Sciatic nerve (tissue), 2 donors: ENCODE measurements at places on chromosomes 6 and 20. TPM values are rescaled to one million over a fixed set of nuclear protein-coding genes. Genes with fewer than 3 reads are reported as not detected.

DNA sequence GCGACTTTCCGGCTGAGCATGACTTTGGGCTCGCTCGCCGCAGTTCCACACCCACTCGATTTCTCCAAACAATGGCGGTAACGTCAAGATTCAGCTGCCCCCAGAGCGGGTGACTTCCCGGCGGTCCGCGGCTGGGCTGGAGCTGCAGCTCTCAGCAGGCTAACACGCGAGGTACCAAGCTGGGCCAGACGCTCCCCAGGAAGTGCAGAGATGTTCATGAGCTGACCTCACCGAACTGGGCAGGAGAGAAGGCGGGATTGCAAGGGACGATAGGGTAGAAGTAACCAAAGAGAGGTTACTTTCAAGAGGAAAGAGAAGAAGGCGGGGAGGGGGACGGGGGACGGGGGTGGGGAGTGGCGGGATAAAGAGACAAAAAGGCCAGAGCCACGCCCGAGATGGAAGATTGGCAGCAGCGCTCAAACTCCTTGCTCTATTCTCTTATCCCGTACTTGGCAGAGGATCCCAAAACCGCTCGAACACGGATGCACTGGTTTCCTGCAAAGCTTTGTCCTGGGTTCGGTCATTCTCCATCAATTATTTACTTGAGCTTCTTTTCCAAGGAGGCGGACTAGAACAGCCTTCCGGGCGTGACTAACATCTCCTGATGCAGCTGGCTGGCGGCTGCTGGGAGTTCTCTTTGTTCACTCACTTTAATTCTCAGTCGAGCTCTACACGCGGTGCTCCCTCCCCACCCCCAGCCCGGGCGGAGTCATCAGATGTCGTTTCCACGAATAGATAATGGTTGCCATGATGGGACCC, at the start of gene MTCL3:
Gene MTCL3, minus strand, starts transcription at position 626 of the 759 bp plus-strand sequence.
- no peak for DNase-seq

- DNase-seq: peak; percentile 38
These were observed 219.0 kb upstream of the CST7 start for GRCh38 chr20:24729896-24730605.

Gene TINAG
- total RNA-seq: 0.31 TPM

DNA sequence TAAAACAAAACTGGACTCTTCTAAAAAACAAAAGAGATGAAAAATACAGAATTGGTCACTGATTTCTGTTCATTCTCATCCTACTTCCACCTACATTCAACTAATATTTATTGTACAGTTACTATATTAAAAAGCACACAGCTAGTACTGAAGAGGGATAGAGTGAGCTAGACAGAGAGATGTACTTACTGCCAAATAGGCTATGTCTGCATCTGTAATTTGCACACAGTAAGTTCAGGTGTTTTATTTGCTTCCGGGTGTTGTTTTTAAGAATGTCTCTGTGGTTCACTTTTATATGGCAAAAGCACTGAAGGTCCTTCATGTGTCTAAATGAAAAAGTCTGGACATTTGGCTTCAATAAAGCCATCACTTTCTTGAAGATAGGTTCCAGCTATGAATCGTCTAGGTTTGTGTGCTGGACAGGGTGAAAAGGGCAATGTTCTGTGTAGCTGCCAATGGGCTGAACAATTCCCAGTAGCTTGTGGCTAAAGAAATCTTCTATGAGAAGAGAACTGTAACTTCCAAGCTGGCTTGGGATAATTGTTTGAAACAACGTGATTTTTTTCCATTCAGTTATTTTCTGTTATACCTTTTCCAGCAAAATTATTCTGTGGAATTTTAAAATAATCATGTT, 47.3 kb downstream of the EPB41L2 start:
- no peak for DNase-seq

DNA sequence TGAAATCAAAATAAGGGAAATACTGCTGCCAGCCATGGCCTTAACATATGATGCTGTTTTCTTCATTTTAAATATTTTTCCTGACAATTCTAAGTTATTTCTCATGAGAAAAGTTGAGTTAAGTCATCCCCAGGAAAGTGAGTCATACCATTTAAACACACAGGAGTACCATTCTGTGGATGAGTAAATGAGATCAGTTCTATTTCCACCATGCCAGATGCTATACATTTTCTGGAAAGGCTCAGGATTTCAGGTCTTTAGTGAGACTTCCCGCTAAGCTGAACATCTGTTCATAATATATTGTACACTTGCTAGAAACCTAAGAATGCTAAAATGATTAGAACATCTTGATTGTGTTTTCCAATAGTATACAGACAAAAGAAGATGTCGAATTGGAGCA, 256.2 kb upstream of the MANEA start:
- DNase-seq: no peak

- DNase-seq: no peak
These were observed 6.1 kb downstream of the SAMD3 start for GRCh38 chr6:130216620-130217019.

GRCh38 chr6:163712981-163713380, 298.5 kb downstream of the QKI start:
- no peak for DNase-seq

- DNase-seq: peak; percentile 19
These were observed 33.0 kb downstream of the RRBP1 start for GRCh38 chr20:17648791-17649730.

Gene MYCT1
- 20.6 TPM for total RNA-seq

Gene ID1
- 373 TPM for total RNA-seq

- peak; percentile 75 for DNase-seq
These were observed 6.7 kb upstream of the KCNK15 start for GRCh38 chr20:44738813-44739477.

Gene PRND
- total RNA-seq: 0.62 TPM

DNA sequence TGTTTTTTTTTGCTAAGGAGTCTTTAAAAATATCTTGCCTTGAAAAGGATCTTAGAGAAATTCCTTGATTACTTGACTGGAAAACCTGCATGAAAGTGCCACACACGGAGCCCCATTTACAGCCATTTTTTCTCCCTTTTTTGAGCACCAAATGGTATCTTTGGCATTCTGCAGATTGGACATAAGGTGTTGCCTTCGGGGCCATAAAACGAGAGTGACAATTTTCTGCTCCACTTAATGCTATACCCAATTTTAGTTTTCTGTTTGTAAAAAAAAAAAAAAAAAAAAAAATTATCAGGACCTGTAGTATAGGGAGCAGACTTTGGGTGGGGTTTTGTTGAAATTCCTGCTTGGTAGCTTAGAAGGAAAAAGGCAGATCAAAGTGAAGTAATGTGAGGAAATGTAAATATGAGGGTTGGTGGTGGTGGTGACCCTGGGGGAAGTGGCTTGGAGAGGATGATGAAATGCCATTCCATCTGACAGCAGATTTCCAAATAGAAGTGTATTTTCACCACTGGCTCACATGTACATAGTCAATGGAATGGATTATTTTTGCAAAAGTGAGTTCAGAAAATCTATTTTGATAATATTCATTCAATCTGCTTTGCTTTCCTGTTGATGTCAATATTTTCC, 212.1 kb upstream of the SOX4 start:
- no peak for DNase-seq

Gene PRDM1
- 15.9 TPM for total RNA-seq

DNA sequence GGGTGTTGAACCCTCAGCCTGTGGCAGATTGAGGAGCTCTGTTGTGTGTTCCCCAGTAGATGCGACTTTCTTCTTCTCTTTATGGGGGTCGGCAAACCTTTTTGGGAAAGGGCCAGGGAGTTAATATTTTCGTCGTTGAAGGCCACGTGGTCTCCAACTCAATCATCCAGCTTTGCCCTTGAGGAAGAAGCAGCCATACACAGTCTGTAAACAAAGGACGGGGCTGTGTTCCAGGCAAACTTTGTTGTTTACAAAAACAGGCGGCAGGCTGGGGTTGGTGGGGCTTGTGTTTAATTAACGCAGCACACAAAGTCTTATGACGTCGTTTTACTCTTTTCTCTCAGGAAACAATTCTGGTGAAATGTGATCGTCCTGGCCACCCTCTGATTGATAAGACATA, 20.2 kb downstream of the KIF25 start:
- DNase-seq: peak; percentile 33

Gene MAPK13
- total RNA-seq: 12.8 TPM

- no peak for DNase-seq
These were observed 122.2 kb downstream of the KIF13A start for GRCh38 chr6:17865243-17865642.
